ENCODE measurements at places on chromosomes 5 and 9. TPM values are rescaled to one million over a fixed set of nuclear protein-coding genes. Genes with fewer than 3 reads are reported as not detected.

Gene PCDHGA4
- not detected for total RNA-seq

Gene TSSK1B
- not detected for total RNA-seq

Gene SAPCD2
- 0.27 TPM for total RNA-seq

Gene PLAC8L1
- not detected for total RNA-seq

Gene SLC6A3
- total RNA-seq = not detected

Gene GGTA1
- 7.7 TPM for total RNA-seq

Gene SOX30
- total RNA-seq = not detected

Gene TLN1
- total RNA-seq = 617 TPM

Gene OTULINL
- 42.8 TPM for total RNA-seq

Gene CMYA5
- total RNA-seq = 0.15 TPM

Gene MARVELD2
- total RNA-seq = 0.12 TPM

Gene IFNB1
- not detected for total RNA-seq

Gene LHX2
- total RNA-seq = not detected

Gene FBP2
- not detected for total RNA-seq

Gene CCDC152
- total RNA-seq = 2.1 TPM

Gene DND1
- 1.2 TPM for total RNA-seq

Gene FABP6
- not detected for total RNA-seq

Gene LCN6
- total RNA-seq = not detected

Gene B4GALT7
- total RNA-seq = 24.7 TPM

Gene MAP3K1
- total RNA-seq = 120 TPM

Gene PIP5KL1
- total RNA-seq = 2.3 TPM

Gene WHRN
- total RNA-seq = 32.6 TPM

Gene NOP16
- total RNA-seq = 19.2 TPM

Gene PSD2
- total RNA-seq = 0.07 TPM

Gene HINT1
- 236 TPM for total RNA-seq

Gene PCDHB9
- 1.0 TPM for total RNA-seq

Gene PTGER4
- 339 TPM for total RNA-seq

Gene DEPDC1B
- 0.77 TPM for total RNA-seq

Gene KLHL3
- 17.5 TPM for total RNA-seq

Gene GMCL2
- total RNA-seq = not detected

Gene PCDHA5
- total RNA-seq = not detected

Gene INSYN2B
- not detected for total RNA-seq

Gene CER1
- not detected for total RNA-seq
